SIG-M5 (cell line): ENCODE measurements at places on chromosomes 4 and X.
A peak's percentile ranks its signal among the peaks of the same experiment; 100 is the strongest.

DNA sequence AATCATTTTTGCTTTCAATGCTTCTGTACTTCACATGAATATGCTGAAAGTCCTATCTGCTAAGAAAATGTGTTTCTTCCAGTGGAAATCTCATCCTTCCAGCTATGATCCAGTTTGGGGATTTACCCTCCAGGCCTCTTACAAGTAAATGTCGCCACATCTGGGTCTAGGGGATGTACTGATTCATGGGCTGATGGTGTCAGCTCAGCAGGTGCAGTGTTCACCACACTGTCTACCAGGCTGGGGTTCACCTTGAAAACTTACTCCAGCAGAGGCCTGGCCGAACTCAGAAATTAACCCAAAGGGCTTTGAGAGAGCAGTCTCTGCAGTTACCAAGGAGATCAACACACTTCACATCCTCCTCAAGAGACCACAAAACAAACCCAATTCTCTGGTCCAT is 154.3 kb downstream of the TSPAN5 start:
- no peak for DNase-seq

DNA sequence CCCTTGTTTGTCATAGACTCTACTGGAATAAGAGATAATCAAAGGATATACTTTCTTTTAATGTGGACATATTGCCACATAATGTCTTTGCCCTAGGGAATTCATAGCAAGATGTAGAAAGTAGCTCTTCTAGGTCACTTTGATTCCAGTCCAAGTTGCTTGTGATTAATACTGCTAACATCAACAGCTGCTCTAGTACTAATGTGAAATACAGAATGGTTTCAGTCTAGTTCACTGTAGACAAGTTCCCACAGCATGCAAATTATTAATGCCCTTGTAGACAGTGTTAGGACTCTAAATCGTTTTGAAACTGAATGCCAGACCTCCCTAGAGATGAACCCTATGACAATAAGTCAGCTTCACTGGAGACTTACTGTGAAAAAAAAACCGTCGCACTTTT is 494.6 kb upstream of the ATOH1 start:
- DNase-seq: no peak

DNA sequence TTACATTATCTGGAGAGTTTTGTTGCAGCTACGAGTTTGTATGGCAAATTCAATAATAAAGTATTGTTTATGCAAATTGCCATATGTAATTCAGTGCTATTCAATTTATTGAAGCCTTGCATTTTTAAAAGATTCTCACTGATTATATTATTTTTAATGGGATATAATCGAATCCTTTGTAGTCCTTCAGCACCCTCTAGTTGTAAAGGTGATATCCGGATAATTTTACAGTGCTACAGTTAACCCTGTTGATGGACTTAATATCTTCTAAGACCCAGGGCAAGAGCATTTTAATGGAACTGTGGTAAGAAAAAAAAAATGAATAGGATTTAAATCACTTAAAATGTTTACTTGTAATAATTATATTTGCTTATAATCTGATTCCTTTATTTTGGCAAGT is 48.5 kb upstream of the GRIA2 start:
- DNase-seq: no peak

DNA sequence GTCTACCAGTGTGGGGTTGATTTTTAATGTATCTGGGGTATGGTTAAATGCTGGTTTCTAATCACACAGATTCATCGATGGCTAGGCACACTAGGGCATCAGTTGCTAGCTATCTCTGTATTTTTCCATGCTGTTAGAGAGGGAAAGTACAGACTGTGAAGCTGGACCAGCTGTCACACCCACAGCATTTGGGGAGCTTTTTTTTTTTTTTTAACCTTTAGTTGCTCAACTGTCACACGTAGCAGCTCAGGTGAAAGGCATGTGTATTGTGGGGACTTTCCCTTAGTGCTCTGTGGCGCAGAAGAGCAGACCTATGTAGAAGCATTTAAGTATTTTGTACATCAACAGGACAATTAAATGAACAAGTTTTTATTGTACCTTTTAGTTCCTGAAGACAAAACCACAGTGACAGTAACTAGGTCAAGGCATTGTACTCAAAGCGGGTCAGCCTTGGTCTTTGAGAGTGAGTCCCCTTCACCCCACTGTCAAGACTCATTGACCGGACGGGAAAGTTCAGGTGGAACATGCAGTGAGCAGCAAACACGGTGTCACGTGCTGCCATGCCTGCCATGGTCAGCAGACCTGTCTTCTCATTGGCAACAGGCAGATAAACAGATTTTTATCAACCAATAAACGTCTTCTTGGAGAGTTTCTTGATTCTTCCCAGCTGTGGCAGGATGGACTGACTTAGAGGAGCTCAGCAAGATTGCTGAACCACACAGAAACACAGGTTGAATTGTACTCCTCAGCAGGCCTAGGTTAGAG is 65.3 kb downstream of the CASP3 start:
- no peak for DNase-seq

- no peak for DNase-seq
Measured at GRCh38 chrX:136525738-136526606, 6.0 kb upstream of the VGLL1 start.

GRCh38 chr4:43224559-43224958 is 332.0 kb downstream of the GRXCR1 start:
- DNase-seq: no peak

- DNase-seq: no peak
Measured at GRCh38 chrX:107076158-107076557, 42.5 kb downstream of the RBM41 start.

GRCh38 chr4:184267673-184268583 is 50.3 kb upstream of the ENPP6 start:
- DNase-seq: peak; percentile 77

DNA sequence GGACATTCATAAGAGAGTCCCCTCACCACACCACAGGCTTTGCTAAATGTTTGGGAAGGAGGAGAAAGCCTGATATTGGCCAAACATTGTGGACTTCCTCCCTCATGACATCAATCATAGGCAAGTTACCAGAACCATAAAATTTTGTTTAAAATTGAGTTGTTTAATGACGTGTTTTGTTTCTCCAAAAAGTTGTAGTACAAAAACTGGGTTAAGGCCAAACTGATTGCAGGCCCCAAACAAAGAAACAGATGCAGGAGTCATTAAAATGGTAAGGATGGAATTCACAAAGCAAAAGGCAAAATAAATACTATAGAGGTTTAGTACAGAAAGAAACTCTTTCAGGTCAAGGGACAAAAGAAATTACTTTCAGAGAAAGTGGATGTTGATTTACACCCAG is 3.9 kb upstream of the ODAM start:
- DNase-seq: no peak

- DNase-seq: no peak
Measured at GRCh38 chrX:130179170-130179569, 7.4 kb downstream of the RAB33A start.

GRCh38 chr4:132827522-132827921 is 321.6 kb upstream of the PCDH10 start:
- DNase-seq: no peak

DNA sequence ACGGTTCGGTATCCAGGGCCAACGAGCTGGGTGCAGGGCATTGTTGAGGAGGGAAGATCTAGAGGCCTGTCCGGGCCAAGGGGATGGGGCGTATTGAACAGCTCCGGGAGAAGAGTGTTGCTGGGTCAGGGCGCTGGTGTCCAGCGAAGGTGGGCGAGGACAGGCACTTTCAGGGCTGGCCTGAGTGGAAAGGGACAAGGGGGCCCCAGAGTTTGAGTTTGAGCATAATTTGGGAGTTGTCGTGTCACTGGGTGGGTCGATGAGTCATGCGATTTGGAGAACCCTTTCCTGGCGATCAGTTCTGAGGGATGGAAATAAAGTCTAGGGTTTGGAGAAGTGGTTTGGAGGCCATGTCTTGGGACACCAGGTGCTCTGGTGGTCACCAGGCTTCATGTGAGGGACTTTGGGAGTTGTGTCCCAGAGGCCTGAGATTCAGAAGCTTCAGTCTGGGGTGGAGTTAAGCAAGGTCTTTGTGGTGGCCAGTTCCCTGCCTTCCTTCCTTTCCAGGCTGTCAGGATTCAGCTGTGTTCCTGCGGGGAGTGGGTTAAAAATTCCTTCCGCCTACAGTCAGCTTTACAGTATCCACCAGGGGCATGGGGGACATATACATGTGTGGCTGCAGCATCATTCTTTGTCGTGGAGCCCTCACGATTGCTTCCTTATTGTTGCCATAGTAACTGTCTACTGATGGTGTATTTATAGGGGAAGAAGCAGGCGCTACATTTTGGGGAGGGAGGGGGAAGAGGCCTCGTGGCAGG is 504 bp downstream of the PRRG3 start:
- no peak for DNase-seq

GRCh38 chr4:110119880-110120279 is 78.5 kb downstream of the ELOVL6 start:
- DNase-seq: no peak

DNA sequence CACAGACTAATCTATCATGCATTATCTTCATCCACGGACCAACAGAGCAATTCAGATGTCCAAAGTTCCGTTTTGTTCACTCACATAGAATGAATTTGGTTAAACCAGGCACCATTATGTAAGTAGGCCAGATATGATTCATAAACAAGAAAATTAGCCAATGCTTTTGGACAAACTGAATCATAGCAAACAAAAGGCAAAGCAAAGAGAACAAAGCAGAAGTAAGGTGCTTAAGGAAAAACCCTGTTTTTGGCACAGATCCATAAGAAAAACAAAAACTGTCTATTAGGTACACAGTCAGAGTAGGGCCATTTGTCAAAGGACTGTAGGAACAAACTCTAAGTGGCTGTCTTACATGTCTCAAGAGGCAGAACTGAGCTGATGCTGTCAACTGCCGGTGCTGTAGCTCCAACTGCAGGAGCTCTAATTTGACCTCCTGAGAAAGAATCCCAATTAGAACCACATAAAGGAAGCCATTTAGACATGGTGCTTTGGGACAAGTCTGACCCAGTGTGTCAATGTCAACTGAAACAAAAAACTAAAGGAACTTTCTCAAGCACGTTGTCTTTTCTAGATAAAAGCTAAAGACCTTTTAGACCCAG is 146.7 kb downstream of the COL25A1 start:
- DNase-seq: no peak

GRCh38 chrX:19810802-19811201 is 76.6 kb downstream of the SH3KBP1 start:
- peak; percentile 34 for DNase-seq
